ENCODE measurements at places on chromosomes 12 and 14. TPM values are rescaled to one million over a fixed set of nuclear protein-coding genes. Genes with fewer than 3 reads are reported as not detected.

LTB4R2 gene
- 7.6 TPM for total RNA-seq

C12orf54 gene
- total RNA-seq, result not detected

ANO2 gene
- not detected for total RNA-seq

SIRT4 gene
- 3.7 TPM for total RNA-seq

HSPA2 gene
- 13.8 TPM for total RNA-seq

GALNT8 gene
- total RNA-seq, result not detected

SLCO1B1 gene
- not detected for total RNA-seq

FAM181A gene
- not detected for total RNA-seq

PTMS gene
- total RNA-seq, result 600 TPM
